ENCODE measurements at places on chromosomes 2 and 18.

- no peak for DNase-seq
These were observed 134.3 kb upstream of the STON1 start for GRCh38 chr2:48395658-48396057.

DNA sequence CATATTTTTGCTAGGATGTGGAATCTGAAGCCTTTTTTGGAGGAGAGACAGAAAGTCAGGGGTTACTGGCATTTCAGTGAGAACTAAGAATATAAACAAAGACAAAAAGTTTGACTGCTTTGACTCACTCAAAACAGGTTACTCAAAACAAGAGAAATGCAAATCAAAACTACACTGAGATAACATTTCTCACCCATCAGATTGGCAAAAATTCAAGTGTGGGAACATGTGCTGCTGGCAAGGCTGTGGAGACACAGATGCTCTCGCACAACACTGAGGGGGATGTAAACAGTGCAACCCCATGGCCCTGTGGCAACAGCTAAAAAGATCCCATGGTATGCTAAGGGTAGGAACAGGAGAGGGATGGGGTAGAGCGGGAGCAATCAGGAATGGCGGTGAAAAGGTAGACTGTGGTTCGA lies 86.6 kb downstream of the DTNB start:
- DNase-seq: no peak

GRCh38 chr2:212176151-212176550 lies 362.5 kb downstream of the ERBB4 start:
- no peak for DNase-seq

GRCh38 chr2:62568983-62569837 lies 63.2 kb upstream of the TMEM17 start:
- no peak for DNase-seq

Measured in K562 (cell line).